ENCODE measurements at places on chromosomes 6 and 20.

DNA sequence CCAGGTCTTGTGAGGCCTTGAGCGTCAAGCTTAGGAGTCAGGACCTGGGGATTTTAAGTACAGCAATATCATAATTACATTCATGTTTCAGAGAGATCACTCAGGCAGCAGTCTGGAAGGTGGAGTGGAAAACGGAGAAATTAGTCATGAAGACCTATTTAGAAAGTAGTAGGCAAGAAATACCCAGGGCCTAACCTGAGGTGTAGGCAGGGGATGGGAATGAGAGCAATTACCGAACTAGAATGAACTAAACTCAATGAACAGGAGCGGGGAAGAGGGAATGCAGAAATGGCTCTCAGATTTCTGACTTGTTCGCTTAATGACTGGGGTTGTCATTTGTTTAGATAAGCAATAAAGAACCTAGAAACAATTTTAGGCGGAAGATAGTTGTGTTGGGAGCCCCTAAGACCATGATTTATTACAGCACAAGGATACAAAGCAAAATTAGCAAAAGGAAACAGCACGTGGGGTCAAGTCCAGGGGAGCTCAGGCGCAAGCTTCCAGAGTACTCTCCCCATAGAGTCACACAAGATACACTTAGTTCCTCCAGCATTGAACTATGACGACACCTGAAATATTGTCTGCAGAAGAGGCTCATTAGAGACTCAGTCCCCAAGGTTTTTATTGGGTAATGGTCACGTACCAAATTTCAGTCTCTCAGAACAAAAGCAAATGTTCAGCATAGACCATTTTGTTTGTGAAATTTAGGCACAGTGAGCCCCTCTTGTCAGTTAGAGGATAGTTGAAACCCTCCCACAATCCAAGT lies 178.8 kb upstream of the AKAP12 start:
- no peak for DNase-seq

- DNase-seq = no peak
Observed at GRCh38 chr20:5085380-5085779, 34.4 kb downstream of the PCNA start.

- no peak for DNase-seq
Observed at GRCh38 chr6:46530896-46531295, 39.6 kb upstream of the RCAN2 start.

DNA sequence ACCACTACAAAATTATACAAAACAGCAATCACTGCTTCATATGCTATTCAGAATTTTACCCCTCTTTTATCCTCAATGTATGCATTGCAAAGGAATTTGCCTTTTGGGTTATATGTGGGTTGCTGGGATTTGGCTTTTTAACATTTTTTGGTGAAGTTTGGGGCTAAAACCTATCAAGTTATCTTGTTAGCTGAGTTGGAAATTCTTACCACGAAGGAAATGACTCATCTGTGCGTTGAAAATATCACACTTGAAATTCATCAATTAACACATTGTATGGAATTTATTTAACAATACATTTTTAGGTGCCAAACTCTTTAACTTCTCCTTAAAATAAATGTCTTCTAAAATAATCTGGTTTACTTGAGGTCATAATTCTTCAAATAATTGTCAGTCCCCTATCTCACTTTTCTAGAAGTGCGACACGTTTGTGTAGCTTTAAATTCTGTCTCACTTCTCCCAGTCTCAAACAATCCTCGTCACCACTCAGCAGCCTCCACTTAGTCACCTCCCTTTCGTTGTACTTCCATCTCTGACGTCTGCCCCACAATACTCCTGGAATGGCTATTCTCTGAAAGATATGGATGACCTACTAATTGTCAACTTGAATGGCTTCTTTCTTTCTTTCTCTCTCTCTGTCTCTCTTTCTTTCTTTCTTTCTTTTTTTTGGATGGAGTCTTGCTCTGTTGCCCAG lies 88.5 kb downstream of the PHACTR1 start:
- no peak for DNase-seq

- no peak for DNase-seq
Observed at GRCh38 chr6:5205877-5206850, 54.6 kb downstream of the LYRM4 start.

GRCh38 chr20:34530342-34530741 lies 14.1 kb downstream of the DYNLRB1 start:
- no peak for DNase-seq

DNA sequence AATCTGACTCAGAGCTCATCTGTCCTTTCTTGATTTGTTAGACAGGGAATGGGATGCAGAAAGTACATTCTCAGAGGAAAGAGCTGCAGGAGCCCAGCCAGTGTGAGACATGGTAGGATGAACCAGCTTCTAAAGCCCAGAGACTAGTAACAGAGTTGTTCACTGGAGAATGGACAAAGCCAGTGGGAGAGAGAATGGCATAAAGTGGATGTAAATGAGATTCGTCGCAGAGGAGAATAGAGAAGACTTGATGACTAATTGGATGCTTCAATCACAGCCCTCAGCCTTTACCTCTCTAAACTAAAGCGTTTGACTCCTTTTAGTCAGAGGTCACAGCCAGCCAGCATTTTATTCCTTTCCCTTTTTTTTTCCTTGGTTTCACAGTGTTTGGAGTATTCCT lies 25.5 kb upstream of the L3MBTL3 start:
- no peak for DNase-seq

DNA sequence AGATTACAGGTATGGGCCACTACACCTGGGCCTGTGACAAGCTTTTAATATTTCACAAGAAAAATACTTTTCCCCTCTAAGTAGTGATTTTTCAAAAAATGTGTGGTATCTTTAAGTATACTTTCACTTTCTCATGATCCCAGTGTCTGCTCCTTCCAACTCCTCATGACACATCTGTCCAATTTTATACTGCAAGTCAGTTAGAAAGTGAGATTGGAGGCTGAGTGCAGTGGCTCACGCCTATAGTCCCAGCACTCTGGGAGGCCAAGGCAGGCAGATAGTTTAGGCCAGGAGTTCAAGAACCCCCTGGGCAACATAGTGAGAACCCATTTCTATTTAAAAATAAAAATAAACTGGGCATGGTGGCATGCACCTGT lies 20.2 kb downstream of the PIM1 start:
- no peak for DNase-seq

- no peak for DNase-seq
Observed at GRCh38 chr6:83976037-83976755, 57.4 kb upstream of the MRAP2 start.

GRCh38 chr6:91031581-91031980 lies 444.7 kb upstream of the MAP3K7 start:
- DNase-seq = no peak
